CD4-positive, alpha-beta memory T cell (primary cell): ENCODE measurements at places on chromosomes 1 and 21.

GRCh38 chr1:3558036-3558726 lies 53.1 kb downstream of the MEGF6 start:
- no peak for DNase-seq

DNA sequence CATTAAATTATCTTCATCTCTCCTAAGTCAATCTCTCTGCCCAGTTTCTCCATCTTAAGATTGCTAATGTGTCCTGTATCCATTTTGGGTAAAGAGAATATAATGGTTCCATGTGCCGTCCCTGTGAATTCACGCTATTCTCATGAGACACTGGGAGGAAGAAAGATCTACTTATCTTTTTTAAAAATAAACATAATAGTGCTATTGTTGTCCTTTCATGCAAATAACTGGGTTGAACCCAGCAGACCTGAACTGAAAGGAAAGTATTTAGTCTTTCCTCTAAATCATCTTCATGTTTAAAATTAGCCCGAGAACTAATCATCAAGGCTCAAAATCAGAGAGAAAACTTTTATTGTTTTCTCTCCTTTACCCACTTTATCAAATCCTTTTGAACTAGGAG lies 22.4 kb downstream of the SLAMF1 start:
- no peak for DNase-seq

- no peak for DNase-seq
Observed at GRCh38 chr21:32712641-32713040, 15.2 kb downstream of the SYNJ1 start.

GRCh38 chr1:75135573-75136194 lies 1.5 kb downstream of the LHX8 start:
- DNase-seq, result no peak

DNA sequence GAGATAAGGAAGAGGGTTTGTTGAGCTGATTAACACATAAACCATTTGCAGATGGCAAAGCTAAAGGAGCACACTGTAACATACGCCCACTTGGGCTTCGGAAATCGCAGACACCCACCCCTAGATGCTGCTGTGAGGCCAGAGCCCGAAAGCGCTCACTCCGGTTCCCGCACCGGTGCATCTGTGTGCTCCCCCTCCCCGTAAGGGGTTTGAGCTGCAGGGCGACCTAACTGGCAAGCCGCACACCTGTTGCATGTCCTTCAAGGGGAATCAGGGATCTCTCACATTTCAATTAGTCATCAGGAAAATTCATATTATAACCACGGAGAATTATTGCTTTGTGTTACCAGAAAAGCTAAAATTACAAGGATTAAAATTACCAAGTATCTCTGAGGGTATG lies 1.4 kb upstream of the CFH start:
- no peak for DNase-seq

DNA sequence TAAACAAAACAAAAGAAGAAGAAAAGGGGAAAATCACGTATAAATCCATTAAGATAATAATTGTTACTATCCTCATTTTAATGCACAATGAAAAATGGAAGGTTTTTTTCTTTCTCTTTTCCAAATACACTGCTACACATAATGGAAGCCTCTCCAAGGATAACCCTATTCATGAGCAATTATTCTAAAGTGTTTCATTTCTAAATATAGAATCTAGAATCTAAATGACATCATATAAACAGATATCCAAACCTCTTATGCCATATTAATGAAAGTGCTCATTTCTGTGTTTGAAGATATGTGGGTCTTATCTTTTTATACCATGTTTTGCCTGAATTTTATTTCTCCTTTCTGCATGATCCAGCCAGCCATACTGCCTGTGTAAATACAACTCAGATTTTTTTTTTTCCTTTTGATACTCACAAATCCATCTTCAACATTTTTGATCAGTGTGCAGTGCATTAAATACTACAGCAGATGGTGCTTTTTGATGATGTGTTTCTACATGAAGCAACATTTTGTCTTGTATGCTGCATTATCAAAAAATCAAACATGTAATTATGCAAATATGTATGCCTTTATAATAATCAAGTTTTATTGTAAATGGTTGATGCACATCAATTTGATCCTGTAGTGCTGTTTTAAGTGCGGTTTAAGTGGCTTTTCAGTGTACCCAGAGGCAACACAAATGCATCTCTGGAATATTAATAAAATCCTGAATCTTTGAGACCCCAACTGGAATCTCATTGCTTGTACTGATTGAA lies 625.6 kb upstream of the PTBP2 start:
- DNase-seq, result no peak

GRCh38 chr1:15736038-15736891 lies at the start of gene SLC25A34:
SLC25A34 (plus strand) TSS chr1:15736258; CDS start chr1:15736486, 228 bp downstream.
- DNase-seq, result no peak

- DNase-seq, result peak; percentile 6
Observed at GRCh38 chr1:157992031-157992832, 1.2 kb upstream of the KIRREL1 start.

GRCh38 chr1:156423422-156424352 lies 54.7 kb downstream of the RHBG start:
- no peak for DNase-seq

GRCh38 chr1:11746795-11747487 lies 11.0 kb downstream of the AGTRAP start:
- DNase-seq, result no peak

DNA sequence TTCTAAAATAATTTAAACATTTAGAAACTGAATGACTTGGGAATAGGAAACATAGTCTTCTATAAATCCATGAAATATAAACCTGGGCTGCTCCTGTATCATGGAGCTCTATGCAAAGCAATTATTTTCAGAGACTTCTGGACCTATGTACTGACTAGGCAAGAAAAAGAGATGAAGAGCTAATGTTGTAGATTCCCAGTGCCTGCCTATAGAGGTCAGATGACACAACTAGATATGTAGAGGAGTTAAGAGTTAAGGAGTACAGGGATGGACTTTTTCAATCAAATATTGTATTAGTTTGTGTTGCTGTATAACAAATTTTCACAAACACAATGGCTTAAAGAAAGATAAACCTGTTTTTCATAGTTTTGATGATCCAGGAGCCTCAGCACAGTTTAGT lies 1434.5 kb downstream of the KCNT2 start:
- no peak for DNase-seq

DNA sequence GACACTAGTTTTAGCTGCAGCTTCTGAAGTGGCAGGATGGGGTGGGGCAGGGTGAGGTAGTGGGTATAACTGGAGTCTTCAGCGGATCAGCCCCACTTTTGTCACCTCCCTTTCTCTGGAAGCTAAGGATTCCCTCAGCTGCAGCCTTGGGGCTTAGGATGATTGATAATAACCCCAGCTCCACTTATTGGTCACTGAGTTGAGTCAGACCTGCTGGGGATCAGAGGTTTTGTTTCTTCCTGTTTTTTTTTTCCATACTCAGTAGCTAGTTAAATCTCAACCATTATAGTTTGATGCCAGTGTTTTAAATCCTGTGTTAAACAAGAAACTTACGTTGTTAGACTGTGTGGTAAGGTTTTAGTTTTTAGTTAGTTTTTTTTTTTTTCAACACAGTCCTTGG lies 57.2 kb downstream of the LAMC1 start:
- DNase-seq, result no peak

- DNase-seq, result no peak
Observed at GRCh38 chr21:29178926-29179325, 48.5 kb downstream of the MAP3K7CL start.
